ENCODE measurements at places on chromosomes 2 and 18. TPM values are rescaled to one million over a fixed set of nuclear protein-coding genes. Genes with fewer than 3 reads are reported as not detected.
A peak's percentile ranks its signal among the peaks of the same experiment; 100 is the strongest.

DNA sequence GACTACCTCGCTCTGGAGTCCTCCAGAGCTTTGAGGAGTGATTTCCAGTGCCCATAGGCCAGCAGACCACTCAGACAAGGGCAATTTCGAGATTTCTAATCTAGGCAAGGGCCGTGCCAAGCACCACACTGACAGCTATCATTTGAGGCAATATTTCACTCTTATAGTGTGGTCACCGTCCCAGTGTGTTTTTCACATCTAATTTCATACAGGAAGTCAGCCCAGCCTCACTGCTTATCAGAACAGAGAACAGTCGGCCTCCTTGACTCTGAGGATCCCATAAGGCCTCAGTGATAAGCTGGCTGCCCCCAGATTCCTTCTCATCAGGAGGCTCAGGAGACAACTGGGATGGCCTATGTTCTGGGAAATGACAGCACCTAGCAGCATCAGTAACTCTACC, 581 bp downstream of the CAPN14 start:
- no peak for DNase-seq

DNA sequence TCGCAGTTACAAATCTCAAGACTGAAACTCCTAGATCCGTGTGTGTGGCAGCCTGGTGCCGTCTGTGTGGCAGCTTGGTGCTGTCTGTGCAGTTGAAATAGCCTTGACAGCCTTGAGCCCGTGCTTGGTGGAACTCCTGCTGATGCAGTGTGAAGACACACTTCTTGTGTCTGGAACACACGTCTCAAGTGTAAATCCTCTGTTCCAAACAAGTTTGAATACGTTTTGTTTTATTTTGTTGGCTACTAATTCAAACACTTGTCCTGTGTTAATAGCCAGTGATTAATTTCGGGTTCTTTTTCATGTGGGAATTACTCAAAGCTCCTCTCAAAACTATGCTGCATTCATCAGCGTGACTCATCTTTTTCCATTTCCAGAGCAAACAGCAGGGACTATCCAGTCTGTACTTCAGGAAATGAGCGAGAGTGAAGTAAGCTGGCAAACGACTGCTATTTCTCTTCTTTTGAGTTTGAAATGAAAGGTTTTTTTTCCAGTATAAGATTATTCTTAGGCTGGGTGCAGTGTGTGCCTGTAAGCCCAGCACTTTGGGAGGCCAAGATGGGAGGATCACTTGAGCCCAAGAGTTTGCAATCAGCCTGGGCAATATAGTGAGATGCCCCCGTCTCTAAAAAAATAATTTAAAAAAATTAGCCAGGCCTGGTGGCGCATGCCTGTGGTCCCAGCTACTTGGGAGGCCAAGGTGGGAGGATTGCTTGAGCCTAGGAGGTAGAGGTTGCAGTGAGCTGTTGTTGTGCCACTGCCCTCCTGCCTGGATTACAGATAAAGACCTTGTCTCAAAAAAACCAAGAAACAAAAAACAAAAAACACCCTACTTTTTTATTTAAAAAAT, 152.9 kb downstream of the SPP2 start:
- DNase-seq = no peak

Gene UGT1A5
- not detected for total RNA-seq

GRCh38 chr2:113167115-113167932, 6.4 kb upstream of the PSD4 start:
- peak; percentile 69 for DNase-seq

DNA sequence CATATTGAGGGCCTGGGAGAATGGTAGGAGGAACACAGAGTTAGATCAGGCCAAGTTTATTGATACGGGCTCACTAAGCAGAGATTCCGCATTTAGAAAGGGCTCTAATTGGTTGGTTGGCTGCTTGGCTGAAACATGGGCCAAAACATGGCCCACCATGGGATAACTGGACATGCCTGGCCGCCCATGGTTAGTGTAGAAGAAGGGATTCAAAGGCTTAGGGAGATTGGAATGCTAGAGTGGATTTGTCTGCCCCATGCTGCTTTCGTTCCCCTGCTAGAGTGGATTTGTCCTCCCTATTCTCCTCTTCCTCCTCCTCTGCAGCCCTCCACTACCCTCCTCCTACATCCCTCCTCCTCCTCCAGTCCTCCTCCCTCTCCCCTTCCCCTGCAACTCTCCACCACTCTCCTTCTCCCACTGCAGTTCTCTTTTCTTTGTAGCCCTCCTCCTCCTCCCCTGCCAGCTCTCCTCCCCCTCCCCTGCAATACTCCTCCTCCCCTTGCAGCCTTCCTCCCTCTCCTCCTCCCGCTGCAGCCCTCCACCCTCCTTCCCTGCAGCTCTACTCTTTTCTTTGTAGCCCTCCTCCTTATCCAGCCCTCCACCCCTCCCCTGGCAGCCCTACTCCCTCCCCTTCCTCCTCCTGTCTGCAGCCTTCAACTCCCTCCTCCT, 17.2 kb downstream of the BOK start:
- DNase-seq = no peak

DNA sequence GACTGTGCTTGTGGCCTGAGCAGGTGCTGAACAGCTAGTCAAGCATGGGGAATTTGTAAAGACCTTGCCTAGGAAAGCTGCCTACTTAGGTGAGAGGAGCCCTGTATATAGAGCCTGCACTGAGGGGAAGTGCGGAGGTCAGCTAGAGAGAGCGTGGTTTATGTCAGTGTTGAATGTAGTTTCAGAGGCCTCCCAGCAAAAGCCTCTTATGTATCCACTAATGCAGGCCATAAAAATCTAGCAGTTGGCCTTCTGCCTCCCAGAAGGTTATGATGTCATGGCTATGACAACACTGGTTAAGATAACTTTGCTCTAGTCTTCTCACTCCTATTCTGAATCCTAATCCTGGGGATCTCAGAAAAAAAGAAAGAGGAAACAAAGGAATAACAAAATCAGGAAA, 88.9 kb downstream of the ASXL3 start:
- DNase-seq = no peak

Gene CEP68
- total RNA-seq = 5.9 TPM

Gene FHL2
- total RNA-seq = 3.4 TPM

DNA sequence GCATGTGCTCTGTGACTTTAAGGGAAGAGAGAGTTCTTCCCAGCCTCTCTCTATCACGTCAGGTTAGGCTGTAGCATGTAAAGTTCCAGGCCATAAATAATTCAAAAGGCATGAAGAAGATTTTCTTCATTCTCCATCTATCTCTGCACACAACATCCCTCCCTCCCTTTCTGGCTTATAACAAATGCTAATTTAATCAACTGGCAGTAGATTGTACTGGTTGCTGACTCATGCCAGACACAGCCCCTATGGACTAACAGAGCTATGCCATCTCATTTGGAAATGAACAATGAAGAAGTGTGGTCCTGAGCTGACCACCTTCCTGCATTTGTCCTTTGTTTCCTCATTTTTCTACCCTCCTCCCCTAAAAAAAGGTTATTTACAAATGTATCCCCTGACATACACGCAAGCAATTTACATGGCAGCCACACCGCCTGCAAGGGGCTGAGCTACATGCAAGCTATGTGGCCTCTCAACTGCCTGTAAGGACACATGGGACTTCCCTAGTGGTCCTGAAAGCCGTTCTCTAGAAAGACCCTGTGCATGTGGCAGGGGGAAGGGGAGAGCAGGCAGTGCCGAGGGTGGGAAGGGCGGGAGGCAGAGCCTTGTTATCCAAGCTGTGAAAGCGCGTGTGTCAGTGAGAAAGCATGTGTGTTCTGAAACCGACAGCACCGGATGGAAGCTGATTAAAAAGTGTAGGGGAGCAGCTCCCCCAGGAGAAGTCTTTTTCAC, 90.9 kb upstream of the KLF7 start:
- no peak for DNase-seq

- no peak for DNase-seq
Observed at GRCh38 chr18:53948991-53949390, 275.5 kb downstream of the MBD2 start.

DNA sequence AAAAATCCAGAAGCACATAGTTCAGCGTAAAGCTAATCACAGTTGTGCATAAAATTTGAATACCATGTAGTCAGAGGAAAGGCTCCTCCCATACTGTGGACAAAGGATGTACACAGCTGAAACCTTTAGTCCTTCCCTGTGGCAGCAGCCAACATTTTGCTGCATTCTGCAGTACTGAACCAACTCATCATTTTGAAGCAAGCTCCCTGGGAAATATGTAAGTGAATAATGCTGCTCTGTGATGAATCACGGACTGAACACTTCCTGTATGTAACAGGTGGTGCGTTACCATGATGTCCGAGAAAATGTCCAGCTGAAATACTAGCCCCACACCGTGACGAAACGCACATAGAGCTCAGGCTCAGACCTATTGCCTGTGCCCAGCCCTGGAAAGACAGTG, 421.1 kb upstream of the RAB12 start:
- DNase-seq = no peak

DNA sequence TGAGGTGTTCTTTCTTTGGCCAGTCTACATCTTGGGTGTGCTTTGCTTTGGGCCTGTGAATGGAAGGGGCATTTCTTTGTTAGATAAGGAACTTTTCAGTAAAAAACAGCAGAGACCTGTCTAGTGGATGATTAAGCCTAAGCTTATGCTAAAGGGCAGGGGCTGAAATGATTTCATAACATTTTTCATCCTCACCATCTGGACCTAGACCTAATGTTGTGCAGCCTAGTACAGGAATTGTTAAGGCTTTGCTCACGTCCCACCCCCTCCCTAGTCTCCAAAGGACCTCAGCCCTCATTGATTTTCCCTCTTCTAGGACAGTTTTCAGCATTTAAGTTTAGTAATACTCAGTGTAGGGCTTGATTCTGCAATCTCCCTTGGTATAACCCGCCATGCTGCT, 111.8 kb downstream of the PRKCE start:
- DNase-seq = no peak

Gene RPRM
- not detected for total RNA-seq

Gene NRP2
- 0.26 TPM for total RNA-seq

DNA sequence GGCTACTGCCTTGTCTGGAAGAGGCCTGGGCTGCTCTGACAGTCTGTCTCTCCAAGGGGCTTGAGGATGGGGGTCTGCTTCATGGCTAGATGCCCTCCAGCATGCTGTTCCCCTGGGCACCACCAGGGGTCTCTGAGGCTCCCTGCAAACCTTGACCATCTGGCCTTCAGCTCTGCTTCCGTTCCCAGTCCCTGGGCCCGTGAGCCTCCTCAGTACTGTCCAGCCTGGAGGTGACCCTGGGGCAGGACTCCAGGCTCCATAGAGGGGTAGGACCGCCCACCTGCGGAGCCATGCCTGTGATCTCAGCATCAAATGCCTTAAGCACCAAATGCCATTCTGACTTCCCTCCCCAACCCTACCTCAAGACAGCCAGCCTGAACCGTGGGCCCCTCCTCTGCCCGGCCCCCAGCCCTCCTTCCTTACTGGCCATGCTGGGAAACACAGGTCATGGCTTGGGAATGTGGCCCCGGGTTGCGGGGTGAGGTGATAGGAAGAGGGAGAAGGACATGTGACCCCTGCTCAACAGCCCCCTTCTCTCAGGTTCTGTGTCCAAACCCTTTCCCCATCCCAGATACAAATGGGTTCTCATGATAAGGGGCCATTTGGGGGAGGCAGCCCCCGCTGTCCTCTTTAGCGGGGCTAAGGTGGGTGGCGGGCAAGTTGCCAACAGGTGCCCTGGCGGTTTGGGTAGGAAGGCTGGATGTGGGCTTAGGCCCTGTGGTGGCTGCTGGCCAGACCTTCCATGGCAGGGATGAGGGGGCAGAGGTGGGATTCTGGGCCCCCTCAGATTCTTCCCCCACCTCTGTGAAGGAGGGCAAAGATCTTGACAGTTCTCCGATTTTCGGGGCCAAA, 25.0 kb downstream of the SPEG start:
- peak; percentile 51 for DNase-seq

Gene SERPINB4
- not detected for total RNA-seq

- no peak for DNase-seq
Observed at GRCh38 chr2:17272170-17272569, 246.1 kb downstream of the RAD51AP2 start.

GRCh38 chr2:219277703-219278654, 1.2 kb upstream of the DNAJB2 start:
- peak; percentile 81 for DNase-seq

DNA sequence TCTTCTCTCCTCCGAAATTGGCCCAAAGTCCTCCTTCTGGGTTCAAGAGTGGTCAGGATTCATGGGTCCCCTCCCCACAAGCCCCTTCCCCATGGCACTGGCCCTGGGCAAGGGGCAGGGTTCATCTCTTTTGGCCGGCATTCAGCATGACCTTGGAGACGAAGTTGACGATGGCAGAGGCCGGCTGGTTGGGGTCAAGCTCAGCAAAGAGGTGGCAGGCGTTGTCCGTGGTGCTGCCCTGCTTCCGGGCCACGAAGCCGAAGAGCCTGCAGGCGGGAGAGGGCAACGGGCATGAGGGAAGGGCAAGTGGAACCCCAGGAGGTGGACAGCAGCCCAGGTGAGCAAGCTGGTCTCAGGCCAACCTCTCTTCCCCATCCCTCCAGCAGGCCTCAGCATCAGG, 198.5 kb downstream of the TNS1 start:
- DNase-seq = no peak

GRCh38 chr2:41879235-41879916, 168.4 kb upstream of the PKDCC start:
- no peak for DNase-seq

GRCh38 chr18:36655930-36656329, 172.9 kb downstream of the TPGS2 start:
- DNase-seq = no peak

DNA sequence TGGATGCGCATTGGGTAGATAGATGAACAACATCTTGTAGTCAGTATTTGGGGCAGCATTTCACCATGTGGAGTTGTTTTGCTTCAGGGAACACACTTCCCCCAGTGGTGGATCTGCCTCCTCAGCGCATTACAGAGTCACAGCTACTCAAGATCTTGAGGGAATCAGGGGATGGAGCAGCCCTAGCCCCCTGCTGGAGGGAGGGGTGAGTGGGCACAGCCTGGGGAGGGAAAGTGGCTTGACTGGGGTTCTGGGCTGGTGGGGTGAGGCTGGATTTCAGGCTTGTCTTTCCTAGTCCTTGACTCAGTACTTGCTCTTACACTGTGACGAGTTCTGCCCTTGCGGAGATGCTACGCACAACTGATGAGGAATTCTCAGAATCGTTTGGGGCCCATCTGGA, 271.0 kb upstream of the HS6ST1 start:
- DNase-seq = peak; percentile 14

Gene DSG4
- not detected for total RNA-seq

DNA sequence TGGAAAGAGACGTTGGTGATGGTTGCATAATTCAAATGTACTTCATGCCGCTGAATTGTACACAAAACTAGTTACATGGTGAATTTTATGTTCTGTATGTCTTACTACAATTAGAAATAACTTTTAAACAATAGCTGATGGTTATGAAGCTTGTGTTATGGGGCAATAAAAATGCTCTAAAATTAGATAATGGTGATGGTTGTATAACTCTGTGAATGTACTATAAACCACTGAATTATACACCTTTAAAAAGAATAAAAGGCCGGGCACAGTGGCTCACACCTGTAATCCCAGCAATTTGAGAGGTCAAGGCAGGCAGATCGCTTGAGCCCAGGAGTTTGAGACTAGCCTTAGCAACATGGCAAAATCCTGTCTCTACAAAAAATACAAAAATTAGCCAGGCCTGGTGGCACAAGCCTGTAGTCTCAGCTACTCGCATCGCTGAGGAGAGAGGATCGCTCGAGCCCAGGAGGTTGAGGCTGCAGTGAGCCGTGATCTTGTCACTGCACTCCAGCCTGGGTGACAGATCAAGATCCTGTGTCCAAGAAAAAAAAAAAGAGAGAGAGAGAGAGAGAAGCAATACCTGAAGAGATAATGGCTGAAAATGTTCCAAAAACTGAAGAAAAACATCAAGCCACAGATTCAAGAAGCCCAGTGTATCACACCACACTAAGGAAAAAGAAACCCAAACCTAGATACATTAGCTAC, 6.3 kb downstream of the RNU4ATAC start:
- DNase-seq = no peak

Gene ANKRD62
- total RNA-seq = not detected

GRCh38 chr2:191862156-191862775, 15.4 kb upstream of the CAVIN2 start:
- DNase-seq = no peak

Gene RRM2
- 648 TPM for total RNA-seq

Gene LCT
- total RNA-seq = 0.56 TPM

Measured in activated CD8-positive, alpha-beta memory T cell treated with anti-CD3 and anti-CD28 coated beads, Interleukin-2, amount 10 ng/mL, durations not matched to agents 7 days and 5 days (primary cell).